Head of caudate nucleus (tissue), 42 donors: ENCODE measurements at places on chromosomes 1 and 21.

DNA sequence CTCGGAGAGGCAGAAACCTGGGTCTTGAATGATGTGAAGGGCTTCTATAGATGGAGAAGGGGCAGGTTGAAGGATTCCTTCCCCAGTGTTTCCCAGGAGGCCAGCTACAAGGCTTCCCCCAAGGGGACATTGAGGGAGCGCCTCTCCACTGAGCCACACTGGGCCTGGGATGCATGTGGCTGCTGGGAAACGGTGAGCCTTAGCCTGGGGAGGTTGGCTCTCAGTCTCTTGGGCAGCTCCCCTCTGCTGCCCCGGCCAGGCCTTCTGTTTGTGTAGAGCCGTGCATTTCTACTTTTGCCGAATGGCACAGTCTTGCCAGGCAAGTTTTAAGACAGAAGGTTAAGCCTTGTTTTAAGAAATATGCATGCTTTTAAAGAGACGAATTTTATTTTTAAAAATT lies 254.4 kb upstream of the POU3F1 start:
- DNase-seq = no peak

DNA sequence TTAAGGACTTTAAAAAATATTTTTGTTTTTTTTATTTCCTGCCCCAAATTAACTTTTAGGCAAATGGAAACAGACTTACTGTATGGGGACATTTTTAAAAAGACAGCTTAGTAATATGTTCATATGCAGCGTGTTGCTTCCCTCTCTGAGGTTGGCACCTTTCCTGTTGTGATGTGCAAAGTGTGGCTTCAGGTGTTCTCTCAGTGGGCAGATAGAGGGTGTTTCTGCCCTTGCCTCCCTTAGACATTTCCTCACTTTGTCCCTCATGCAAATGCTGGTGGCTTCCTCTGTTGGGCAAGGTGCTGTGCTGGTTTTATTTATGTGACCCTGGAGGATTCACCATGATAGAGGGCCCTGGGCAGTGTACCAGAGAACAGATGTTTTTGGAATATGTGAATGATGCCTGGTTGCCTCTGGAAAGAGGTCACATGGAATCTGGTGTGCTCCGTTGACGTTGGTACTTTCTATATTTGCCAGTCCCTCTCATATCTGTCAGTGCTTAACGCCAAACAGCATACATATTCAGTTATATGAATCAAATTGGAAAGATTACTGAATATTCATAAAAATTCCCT lies 123.5 kb downstream of the PATJ start:
- DNase-seq = no peak

- no peak for DNase-seq
Measured at GRCh38 chr1:47362828-47363227, 29.2 kb downstream of the CMPK1 start.

GRCh38 chr1:79364896-79365295 lies 358.4 kb upstream of the ADGRL4 start:
- DNase-seq = no peak

GRCh38 chr1:85047472-85048295 lies 616 bp downstream of the MCOLN3 start:
- DNase-seq = no peak

DNA sequence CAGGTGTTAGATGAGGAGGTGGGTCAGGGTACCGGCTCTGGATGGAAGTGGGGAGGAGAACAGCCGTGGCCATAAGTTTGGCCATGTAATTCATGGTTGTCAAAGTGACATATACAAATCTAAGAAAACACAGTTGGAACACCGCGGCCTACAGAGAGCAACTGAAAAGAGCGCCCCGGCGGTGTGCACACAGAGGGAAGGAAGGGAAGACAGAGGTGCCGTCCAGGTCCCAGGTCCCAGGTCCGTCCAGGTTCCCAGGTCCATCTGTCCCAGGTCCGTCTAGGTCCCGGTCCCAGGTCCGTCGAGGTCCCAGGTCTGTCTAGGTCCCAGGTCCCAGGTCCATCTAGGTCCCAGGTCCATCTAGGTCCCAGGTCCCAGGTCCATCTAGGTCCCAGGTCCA lies 4.5 kb upstream of the MRPL20 start:
- DNase-seq = no peak

- no peak for DNase-seq
Measured at GRCh38 chr21:17402937-17403336, 109.9 kb upstream of the CXADR start.

- no peak for DNase-seq
Measured at GRCh38 chr1:226364514-226364899, 43.4 kb downstream of the PARP1 start.

- DNase-seq = no peak
Measured at GRCh38 chr21:29486306-29486807, 187.6 kb downstream of the BACH1 start.

GRCh38 chr1:189628857-189629256 lies 848.8 kb downstream of the BRINP3 start:
- no peak for DNase-seq

DNA sequence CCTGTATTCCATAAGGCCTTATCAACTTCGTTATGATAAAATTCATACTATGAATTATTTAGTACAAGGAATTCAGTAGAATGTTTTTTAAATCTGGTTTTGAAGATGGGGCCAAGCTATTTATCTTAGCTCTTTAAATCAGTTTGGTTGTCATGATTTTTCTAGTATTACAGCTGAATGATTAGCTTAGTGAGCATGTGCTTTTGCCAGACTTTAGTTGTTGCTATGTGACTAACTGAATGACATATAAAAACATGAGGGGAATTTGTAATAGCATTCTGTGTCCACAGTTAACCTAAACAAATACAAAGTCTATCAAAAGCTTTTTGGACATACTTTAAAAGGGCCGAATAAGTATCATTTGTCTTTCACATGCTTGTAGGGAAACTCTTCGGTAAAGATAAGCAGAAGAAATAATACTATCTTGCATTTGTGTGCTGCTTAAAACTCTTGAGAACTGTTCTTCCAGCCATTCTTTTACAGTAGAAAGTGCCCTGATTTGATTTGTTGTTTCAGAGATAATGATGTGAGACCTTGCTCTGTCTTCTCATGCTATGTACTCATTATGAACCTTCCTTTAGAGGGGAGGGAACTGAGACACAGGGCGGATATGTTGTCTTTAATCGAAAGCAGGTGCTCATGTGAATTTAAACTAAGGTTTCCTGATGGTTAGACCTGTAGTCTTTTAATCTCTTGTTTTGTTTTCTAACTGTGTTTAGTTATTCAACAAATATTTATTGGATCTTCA lies 18.8 kb downstream of the NEK7 start:
- no peak for DNase-seq

DNA sequence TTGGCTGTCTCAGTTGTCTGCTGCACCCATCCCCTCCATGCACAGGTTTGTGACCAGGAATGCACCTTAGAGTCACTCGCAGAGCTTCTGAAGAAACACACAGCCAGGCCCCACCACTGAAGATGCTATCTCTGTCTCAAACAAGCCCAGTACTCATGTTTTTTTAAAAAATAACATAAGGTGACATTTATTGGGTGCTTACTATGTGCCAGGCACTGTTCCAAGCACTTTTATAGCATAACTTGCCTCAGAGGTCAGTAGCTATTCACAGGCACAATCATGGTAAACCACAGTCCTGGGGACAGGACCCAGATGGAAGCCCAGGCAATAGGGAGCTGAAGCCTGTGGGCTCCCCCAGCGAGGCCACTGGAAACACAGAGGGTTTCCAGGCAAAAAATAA lies 8.8 kb upstream of the ATP13A2 start:
- DNase-seq = no peak

DNA sequence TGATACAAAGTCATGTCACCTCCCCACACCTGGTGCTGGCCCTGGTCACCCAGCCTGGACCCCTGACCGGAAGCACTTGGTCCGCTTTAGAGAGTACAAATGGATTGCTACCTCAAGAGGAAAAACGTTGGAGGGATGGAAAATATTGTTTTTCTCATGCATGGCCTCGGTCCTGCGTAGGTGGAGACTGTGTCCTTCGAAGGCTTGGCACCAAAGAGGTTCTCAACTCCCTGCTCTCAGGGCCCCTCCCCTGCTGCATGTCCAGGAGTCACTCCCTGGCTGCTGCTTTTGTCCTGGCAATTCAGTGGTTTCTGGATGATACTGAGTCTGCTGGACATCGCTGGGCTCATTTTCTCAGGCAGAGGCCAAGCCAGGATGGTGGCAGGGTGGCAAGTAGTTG lies 529.8 kb downstream of the KIF26B start:
- DNase-seq = no peak

DNA sequence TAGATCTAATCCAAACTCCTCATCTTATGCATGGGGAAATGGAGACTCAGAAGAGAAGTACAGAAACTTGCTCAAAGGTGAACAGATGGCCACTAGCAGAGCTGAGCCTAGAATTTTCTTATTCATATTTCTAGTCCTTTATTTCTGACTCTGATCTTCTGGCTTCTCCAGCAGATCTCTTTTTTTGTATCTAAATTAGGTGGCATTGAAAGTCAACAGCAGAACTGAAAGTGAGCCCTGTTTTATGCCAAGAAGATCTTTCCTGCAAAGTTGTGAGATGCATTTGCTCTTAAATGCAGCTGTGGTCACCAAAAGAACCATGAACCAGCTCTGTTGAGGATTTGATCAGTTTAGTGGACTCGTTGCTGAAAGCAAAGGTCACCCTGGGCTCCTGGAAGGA lies 75.5 kb downstream of the KAZN start:
- DNase-seq = no peak

- peak; percentile 16 for DNase-seq
Measured at GRCh38 chr1:8816831-8817411, 519 bp downstream of the RERE start.

DNA sequence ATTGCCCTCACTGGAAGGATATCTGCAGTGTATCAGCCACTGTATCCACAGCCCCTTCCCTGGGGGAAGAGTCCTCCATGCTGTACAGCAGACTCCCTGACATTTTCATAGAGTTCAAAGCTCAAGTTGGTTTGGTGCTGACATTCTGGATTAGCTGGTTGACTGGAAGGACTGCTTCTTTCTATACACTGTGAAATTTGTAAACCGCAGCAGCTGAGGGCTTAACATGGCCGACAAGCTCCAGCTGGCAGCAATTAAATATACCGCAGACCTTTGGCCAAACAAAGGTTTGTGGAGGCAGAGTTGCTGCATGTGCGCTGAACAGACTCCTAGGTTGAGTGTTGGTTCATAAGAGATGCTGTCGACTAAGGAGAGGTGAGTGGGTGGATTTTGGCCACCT lies 126.4 kb downstream of the DHRS3 start:
- DNase-seq = no peak

- no peak for DNase-seq
Measured at GRCh38 chr1:59730302-59730701, 84.4 kb upstream of the HOOK1 start.

GRCh38 chr1:38178216-38178615 lies 131.6 kb upstream of the POU3F1 start:
- DNase-seq = no peak
